ENCODE measurements at places on chromosomes 6 and 20.

DNA sequence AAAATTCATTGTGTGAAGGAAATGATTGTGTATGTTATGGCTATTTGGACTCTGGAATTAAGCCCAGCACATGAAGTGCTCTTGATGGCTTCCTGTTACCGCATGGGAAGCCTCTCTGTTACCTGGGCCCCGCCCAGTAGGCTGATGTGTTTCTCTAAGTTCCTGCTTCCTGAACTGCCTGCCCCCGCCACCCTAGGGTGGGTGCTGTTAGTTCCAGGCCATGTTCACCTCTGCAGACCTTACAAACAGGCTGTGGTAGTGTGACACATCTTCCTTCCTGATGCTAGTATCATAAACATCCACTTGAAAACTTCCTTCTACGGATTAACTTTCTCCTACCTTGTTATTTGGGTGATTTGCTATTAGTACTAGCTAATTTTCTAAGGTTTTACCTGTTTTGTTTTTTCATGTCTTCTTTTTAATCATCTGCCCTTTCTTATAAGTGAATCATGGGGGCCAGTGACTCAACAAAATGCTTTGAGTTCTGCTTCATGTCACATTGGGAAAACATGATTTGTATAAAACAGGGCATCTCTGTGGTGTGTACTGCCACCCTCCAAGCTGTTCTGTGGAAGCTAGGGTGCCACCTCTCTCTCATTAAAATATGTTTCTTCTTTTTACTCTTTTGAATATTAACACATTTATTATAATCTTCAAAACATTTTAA is 40.6 kb downstream of the SH3BGRL2 start:
- peak; percentile 69 for DNase-seq

DNA sequence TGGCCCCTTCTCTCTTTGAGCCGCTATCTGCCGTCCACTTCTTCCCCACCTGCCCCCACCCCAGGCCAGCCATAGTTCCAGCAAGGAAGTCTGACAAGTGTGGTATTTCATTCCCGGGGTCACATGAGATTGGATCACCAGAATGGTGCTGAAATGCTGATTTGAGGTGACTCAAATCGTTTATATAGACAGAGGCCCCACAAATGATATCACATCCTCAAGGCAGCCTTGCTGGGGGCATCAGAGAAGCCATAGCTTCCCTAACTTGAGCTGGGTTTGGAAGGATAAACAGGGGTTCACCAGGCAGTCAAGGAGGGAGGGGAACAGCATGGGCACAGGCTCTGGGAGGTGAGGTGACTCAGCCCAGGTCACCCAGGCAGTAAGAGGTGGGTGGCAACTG is 9.9 kb downstream of the SDCBP2 start:
- no peak for DNase-seq

DNA sequence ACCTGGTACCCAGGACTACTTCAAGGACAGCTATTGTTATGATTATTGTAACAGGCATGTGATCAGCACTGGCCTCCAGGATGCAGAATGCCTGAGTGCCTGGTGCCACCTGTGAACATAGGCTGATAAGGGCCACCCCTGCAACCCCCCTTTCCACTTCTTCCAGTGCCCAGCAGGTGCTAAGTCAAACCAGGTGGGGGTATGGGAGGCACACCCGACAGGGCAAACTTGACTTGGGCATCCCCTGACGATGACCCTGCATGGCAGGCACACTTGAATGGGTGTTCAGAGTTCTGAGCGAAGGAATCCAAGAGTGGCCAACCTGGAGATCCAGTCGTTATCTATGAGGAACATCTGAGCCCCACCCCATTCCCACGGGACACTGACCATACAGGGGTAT is 3.4 kb downstream of the ADA start:
- DNase-seq, result no peak

DNA sequence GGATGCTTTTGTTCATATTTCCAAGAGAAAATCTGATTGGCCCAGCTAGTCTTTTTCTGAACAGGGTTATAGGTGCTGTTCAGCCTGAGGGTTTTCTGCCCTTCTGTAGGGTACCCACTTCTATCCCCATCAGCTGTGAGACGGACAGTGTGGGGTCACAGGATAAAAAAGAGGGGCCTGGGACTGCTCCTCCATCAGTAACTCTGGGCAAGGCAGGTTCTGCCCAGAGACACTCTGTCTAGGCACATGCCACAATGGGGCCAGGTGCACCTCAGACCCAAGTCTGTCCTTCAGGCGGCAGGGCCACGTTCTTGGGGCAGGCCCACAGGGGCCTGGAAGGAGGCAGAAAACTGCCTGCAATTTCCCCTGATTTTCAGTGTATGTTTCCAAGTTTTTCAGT is 20.0 kb downstream of the ID4 start:
- DNase-seq, result no peak

- no peak for DNase-seq
Measured at GRCh38 chr6:144955392-144955791, 670.3 kb downstream of the UTRN start.
